ENCODE measurements at places on chromosomes 7 and 10.

GRCh38 chr7:158102897-158103296, 484.7 kb downstream of the PTPRN2 start:
- DNase-seq, result no peak

GRCh38 chr7:45268013-45268412, 110.4 kb downstream of the RAMP3 start:
- DNase-seq, result no peak

- DNase-seq, result no peak
Observed at GRCh38 chr10:1114315-1114714, 58.1 kb downstream of the WDR37 start.

GRCh38 chr10:127860592-127860991, 32.1 kb downstream of the CLRN3 start:
- DNase-seq, result no peak

DNA sequence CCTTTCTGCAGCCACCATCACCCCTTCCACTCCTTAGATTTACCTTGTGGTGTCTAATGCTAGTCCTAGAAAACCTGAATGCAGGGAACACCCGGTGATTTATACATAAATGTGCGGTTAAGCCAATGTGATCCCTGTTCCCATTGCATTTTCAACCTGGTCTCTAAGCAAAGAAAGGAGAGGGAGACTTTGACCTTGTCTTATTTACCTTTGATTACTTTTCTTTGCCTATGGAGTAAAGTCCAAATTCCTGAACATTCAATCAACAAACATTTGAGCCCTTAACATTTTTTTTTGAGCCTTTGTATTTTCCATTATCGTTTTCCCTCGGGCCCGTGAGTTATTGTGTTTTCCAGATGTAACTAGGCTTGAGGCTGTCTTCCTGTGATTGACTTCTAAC, 233.9 kb downstream of the ZNF248 start:
- DNase-seq, result no peak

DNA sequence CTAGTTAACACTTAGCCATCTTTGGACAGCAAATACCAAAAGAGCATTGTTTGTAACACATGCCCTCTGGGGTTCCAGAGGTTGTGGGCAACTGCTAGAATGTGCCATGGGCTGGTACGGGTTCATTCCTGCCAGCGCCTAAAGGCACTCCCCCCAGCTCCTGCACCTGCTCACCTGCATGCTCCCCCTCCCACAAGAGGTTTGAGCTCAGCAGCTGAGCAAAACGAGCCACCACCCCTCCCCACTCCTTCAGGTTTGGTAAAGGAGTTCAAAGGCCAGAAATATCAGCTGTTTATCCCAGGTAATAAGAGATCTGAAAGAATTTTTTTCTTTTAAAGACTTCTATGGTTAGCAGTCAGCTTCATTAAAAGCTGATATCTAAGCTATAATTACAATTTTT, 53.5 kb downstream of the HTR7 start:
- no peak for DNase-seq
